ENCODE measurements at places on chromosomes 16 and 17.

DNA sequence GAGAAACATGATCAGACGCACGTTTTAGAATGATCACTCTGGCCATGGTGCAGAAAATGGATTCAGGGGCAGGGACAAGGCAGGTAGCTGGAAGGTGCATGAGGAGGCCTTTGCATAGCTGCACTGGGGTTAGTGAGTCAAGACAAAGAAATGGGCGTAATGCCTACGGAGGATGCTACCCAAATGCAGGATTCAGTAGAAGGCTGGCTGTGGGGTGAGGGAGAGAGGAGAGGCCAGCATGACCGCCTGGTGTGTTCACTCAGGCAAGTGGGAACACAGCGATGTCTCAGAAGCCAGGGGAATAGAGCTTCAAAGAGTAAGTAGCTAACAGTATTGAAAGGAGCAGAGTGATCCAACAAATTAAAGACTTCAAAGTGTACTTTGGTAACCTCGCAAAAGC is 31.2 kb downstream of the PMP22 start:
- H3K27me3 ChIP-seq: peaks cover 15% of the 10 kb centered on the region
- no peak for DNase-seq
- no peak overlapping the region for H3K27ac ChIP-seq
- H3K4me3 ChIP-seq: no peak overlapping the region
- peaks cover 9% of the 10 kb centered on the region for H3K4me1 ChIP-seq
- H3K36me3 ChIP-seq: no peaks in the 10 kb centered on the region

- H3K36me3 ChIP-seq: no peaks in the 10 kb centered on the region
- H3K4me1 ChIP-seq: no peaks in the 10 kb centered on the region
- no peak overlapping the region for H3K27ac ChIP-seq
- no peak overlapping the region for H3K4me3 ChIP-seq
- DNase-seq: no peak
- H3K27me3 ChIP-seq: no peaks in the 10 kb centered on the region
Measured at GRCh38 chr16:9908613-9909012, 273.6 kb downstream of the GRIN2A start.

DNA sequence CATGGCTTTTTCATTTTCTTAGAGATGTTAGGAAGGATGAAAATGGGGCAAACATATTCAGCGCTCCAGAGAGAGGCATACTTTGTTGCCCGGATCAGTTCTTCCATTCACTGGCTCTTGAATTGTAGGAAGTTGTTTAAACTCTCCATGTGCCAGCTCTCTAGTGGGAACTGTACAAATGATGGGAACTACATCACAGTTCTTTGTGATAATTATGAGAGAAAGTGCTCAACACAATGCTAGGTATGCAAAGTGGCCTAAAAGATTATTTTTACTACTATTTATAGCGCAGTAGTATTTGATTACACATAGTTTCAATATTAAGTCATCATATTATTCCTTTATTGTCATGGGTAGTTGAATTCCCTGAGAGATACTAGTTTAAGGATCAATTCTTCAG is 268.5 kb downstream of the RBFOX1 start:
- no peaks in the 10 kb centered on the region for H3K36me3 ChIP-seq
- no peak overlapping the region for H3K27ac ChIP-seq
- H3K4me1 ChIP-seq: no peaks in the 10 kb centered on the region
- H3K27me3 ChIP-seq: no peaks in the 10 kb centered on the region
- no peak overlapping the region for H3K4me3 ChIP-seq

DNA sequence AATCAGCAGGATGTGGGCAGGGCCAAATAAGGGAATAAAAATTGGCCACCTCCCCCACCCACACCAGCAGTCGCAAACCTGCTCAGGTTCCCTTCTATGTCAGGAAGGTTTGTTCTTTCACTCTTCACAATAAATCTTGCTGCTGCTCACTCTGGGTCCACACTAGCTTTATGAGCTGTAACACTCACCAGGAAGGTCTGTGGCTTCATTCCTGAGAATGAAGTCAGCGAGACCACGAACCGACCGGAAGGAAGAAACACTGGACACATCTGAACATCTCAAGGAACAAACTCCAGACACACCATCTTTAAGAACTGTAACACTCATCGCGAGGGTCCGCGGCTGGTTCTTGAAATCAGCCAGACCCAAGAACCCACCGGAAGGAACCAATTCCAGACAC is 115.5 kb upstream of the TBX2 start:
- no peak for DNase-seq
- H3K27me3 ChIP-seq: no peaks in the 10 kb centered on the region
- H3K4me3 ChIP-seq: no peak overlapping the region
- H3K36me3 ChIP-seq: peaks cover 2% of the 10 kb centered on the region

DNA sequence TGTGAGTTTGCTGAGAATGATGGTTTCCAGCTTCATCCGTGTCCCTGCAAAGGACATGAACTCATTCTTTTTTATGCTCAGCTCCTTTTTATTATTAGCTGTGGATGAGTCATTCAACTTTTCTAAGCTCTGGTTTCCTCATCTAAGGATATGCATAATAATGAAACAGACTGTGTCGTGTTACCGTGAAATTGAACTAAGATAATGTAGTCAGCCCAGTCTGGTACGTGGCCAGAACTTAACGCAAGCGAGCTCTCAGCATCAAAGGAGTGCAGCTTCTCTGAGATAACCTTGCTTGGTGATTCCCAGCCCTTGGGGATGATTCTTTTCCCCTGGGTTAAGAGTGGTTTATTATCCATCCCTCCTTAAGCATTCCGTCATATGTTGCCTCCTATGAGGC is 454.3 kb upstream of the EEF2KMT start:
- H3K27me3 ChIP-seq: no peaks in the 10 kb centered on the region
- H3K4me1 ChIP-seq: no peaks in the 10 kb centered on the region
- no peaks in the 10 kb centered on the region for H3K36me3 ChIP-seq
- no peak overlapping the region for H3K4me3 ChIP-seq

DNA sequence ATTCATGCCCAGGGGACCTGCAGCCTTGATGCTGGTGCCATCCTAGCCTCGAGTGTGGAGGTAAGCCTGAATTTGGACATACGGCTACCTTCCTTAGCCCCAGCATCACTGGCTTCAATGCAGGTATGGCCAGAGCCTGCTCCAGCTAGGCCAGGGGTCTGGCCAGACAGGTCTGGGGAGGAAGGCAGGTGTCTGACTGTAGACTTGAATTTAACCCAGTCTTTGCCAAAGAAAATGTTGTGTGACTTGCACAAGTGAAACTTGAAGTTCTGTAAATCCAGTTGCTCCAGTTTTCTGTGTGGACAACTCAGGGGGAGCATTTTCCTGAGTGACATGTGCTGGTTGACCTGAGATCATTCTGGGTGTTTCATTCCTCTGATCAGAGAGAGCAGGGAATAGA is 32.8 kb downstream of the TMEM238L start:
- no peaks in the 10 kb centered on the region for H3K4me1 ChIP-seq
- peaks cover 5% of the 10 kb centered on the region for H3K36me3 ChIP-seq
- no peak overlapping the region for H3K4me3 ChIP-seq
- DNase-seq: no peak

DNA sequence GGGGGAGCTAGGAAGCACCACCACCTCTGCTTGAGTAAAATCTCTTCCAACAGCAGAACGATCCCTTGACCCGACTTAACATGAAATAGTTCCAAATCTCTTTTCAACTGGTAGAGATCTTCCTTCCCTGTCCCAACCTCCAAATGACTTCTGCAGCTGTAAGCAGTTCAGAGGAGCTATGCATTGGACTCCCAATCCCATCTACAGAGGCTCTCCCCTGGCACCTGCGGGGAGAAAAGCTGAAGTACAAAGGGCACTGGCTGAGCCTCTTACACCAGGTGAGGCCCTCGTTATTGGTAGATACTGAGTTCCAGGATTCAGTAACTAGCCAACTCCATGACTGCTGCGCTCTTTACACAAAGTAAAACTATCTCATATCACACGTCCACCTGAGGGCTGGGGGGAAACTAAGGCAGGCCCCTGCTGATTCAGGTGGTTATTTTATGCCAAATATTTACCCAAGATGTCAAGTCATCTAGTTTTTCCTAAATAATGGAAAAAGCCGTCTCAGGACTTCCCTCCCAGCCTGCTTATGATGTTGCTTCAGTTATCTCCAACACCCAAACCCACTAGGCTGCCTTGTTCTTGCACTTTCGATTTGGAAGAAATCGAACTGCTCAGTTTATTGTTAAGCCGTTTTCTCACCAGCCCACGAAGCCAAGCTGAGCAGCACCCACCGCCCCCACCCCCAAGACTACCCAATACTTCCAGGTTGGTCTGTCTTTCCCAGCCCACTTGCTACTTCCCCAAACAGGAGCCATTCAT is 3.2 kb downstream of the ACTG1 start:
- peaks cover 41% of the 10 kb centered on the region for H3K36me3 ChIP-seq
- no peaks in the 10 kb centered on the region for H3K27me3 ChIP-seq
- peak overlapping the region; percentile 89 for H3K4me3 ChIP-seq
- DNase-seq: peak; percentile 51

- H3K27me3 ChIP-seq: peaks cover 15% of the 10 kb centered on the region
- no peak for DNase-seq
- H3K4me1 ChIP-seq: no peaks in the 10 kb centered on the region
- no peak overlapping the region for H3K4me3 ChIP-seq
- no peak overlapping the region for H3K27ac ChIP-seq
Measured at GRCh38 chr17:34401165-34401564, 38.1 kb upstream of the CCL1 start.

- H3K4me1 ChIP-seq: peaks cover 32% of the 10 kb centered on the region
- H3K27ac ChIP-seq: no peak overlapping the region
- peaks cover 26% of the 10 kb centered on the region for H3K27me3 ChIP-seq
- H3K4me3 ChIP-seq: no peak overlapping the region
Measured at GRCh38 chr17:57875290-57876022, 25.6 kb upstream of the MRPS23 start.

- H3K4me1 ChIP-seq: no peaks in the 10 kb centered on the region
- no peaks in the 10 kb centered on the region for H3K27me3 ChIP-seq
- DNase-seq: no peak
- peaks cover 17% of the 10 kb centered on the region for H3K36me3 ChIP-seq
- H3K4me3 ChIP-seq: no peak overlapping the region
Measured at GRCh38 chr16:69669577-69669976, 56.8 kb downstream of the NQO1 start.

GRCh38 chr17:82098939-82099763 is 1.1 kb upstream of the FASN start:
- peak; percentile 27 for DNase-seq
- peaks cover 12% of the 10 kb centered on the region for H3K4me1 ChIP-seq
- no peaks in the 10 kb centered on the region for H3K27me3 ChIP-seq
- peaks cover 2% of the 10 kb centered on the region for H3K36me3 ChIP-seq
- H3K27ac ChIP-seq: peak overlapping the region; percentile 89

DNA sequence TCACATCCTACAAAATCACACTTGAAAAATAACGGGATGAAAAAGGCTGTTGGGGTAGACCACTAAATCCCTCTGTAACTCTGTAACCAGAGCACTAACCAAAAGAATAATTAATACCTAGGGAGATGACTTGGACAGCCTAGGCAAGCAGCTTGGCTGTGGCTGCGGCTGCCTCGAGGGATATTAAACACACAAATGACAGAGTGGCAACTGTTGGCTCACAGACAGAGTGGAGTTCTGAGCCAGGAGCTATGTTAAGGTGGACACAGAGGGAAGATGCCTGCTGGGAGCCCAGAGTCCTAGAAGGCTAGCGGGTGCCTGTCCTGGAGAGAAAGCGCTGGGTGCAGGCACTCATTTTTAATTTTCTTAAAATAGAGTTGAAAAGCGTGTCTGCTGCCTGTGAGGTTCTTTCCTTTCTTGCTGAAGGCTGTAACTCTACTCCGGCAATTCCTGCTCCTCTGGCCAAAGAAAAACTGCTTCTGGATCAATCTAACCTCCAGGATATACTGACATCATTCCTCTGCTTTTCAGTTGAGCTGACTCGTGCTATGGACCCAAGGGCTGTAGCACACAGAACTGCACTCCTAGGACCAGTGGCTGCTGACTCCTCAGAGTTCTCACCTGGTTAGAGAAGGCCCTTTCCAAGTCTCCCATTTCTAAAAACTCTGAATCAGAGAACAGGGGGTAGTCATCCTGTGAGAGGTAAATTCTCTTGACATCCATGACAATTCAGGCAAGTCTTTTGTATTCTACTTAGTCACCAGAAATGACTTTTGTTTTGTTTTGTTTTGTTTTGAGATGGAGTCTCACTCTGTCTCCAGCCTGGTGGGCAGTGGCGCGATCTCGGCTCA is 147.9 kb downstream of the STX8 start:
- H3K27ac ChIP-seq: no peak overlapping the region
- H3K27me3 ChIP-seq: no peaks in the 10 kb centered on the region
- H3K4me1 ChIP-seq: peaks cover 5% of the 10 kb centered on the region

GRCh38 chr16:49467540-49468372 is 94.2 kb downstream of the C16orf78 start:
- no peak overlapping the region for H3K4me3 ChIP-seq
- H3K36me3 ChIP-seq: no peaks in the 10 kb centered on the region
- no peak for DNase-seq
- no peak overlapping the region for H3K27ac ChIP-seq
- H3K27me3 ChIP-seq: no peaks in the 10 kb centered on the region
- H3K4me1 ChIP-seq: peaks cover 20% of the 10 kb centered on the region

- no peak overlapping the region for H3K27ac ChIP-seq
- H3K4me3 ChIP-seq: no peak overlapping the region
- no peaks in the 10 kb centered on the region for H3K27me3 ChIP-seq
- H3K4me1 ChIP-seq: peaks cover 10% of the 10 kb centered on the region
- no peak for DNase-seq
Measured at GRCh38 chr16:84095466-84095865, 21.3 kb downstream of the MBTPS1 start.

GRCh38 chr17:57752031-57752905 is 7.2 kb upstream of the CCDC182 start:
- no peaks in the 10 kb centered on the region for H3K4me1 ChIP-seq
- peaks cover 2% of the 10 kb centered on the region for H3K27me3 ChIP-seq
- no peaks in the 10 kb centered on the region for H3K36me3 ChIP-seq
- H3K27ac ChIP-seq: no peak overlapping the region
- H3K4me3 ChIP-seq: no peak overlapping the region
- DNase-seq: no peak

GRCh38 chr16:86080131-86080875 is 181.3 kb downstream of the IRF8 start:
- no peaks in the 10 kb centered on the region for H3K4me1 ChIP-seq
- H3K27me3 ChIP-seq: peaks cover 12% of the 10 kb centered on the region
- no peak for DNase-seq
- H3K27ac ChIP-seq: no peak overlapping the region

GRCh38 chr16:9116141-9116540 is 24.7 kb downstream of the HAPSTR1 start:
- H3K36me3 ChIP-seq: peaks cover 61% of the 10 kb centered on the region
- no peak overlapping the region for H3K27ac ChIP-seq
- no peak for DNase-seq
- no peaks in the 10 kb centered on the region for H3K27me3 ChIP-seq
- no peak overlapping the region for H3K4me3 ChIP-seq
